ENCODE measurements at places on chromosomes 7 and 10.

- DNase-seq = no peak
Observed at GRCh38 chr7:12725575-12726316, 38.3 kb downstream of the ARL4A start.

- no peak for DNase-seq
Observed at GRCh38 chr10:103490986-103491314, 2.6 kb upstream of the NEURL1 start.

- DNase-seq = no peak
Observed at GRCh38 chr10:112815269-112816032, 134.6 kb upstream of the TCF7L2 start.

GRCh38 chr10:98326621-98327027 lies 58.6 kb upstream of the LOXL4 start:
- no peak for DNase-seq

DNA sequence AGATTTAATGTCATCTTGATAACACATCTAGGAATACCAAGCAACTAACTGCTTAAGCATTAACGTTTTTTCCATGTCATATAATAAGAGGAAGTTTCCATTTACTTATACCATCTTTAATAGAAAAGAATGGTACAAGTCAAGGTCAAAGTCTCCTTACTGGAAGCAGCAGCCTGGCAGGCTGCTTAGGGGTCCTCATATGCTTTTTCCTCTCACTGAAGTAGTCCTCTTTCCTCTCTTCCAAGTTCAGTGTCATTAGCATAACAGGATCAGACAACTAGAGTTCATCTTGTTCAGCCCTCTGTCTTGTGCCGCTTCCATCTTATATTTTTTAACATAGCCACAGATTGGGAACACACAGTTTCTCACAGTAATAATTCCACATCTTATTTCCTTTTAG lies 405.7 kb downstream of the GFRA1 start:
- DNase-seq = no peak

- DNase-seq = no peak
Observed at GRCh38 chr7:151675196-151675920, 155.7 kb upstream of the RHEB start.

GRCh38 chr10:1841759-1842158 lies 104.4 kb upstream of the ADARB2 start:
- no peak for DNase-seq

GRCh38 chr10:60565492-60565891 lies 175.8 kb upstream of the ANK3 start:
- no peak for DNase-seq

GRCh38 chr10:51706225-51706624 lies 6.8 kb upstream of the CSTF2T start:
- DNase-seq = no peak

GRCh38 chr10:60828489-60828852 lies 50.2 kb downstream of the CDK1 start:
- no peak for DNase-seq

DNA sequence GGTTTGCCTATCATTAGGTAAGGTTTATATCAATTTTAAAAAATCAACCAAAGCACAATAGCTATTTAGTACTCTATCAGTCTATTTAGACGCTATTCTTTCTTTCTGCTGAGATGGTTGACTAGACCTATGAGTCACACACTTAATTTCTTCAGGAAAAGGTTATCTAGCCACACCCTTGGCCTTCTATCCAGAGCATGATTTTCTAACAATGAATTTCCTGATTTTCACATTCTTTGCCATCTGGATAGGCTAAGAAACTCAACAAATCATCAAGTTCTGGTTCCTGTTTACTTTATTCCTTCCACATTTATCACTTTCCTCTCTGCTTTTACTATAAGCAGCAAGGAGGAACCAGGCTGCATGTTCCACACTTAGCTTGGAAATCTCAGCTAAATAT lies 8.1 kb downstream of the PRPS1L1 start:
- DNase-seq = no peak

- no peak for DNase-seq
Observed at GRCh38 chr7:28124413-28124812, 56.2 kb downstream of the JAZF1 start.

DNA sequence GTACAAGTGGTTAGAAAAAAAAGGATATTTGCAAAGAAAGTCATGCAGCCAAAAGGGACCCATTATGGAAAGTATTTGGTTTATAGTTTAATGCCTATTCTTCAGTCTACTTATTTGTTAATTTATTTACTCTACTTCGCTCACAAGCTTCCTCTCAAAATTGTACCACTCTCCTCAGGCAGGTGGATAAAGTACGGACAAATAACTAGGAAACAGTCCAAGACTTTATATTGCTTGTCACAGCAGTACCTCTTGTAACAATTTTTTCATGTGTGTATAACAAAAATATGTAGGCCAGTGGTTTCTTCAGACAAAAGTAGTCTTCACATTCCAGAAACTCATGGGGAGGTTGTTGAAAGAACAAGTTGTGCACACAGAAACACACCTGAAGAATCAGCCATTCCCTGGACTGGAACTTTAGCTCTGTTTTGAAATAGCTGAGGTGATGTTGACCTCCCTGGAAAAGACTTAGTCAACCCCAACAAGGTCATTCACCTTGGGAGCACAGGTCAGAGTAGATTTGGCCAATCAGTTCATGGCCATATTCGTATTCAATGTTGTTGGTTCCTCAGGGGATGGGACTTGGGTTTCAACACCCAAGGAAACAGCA lies 73.4 kb downstream of the TES start:
- DNase-seq = no peak

GRCh38 chr10:110709444-110709828 lies 65.3 kb downstream of the RBM20 start:
- DNase-seq = no peak

DNA sequence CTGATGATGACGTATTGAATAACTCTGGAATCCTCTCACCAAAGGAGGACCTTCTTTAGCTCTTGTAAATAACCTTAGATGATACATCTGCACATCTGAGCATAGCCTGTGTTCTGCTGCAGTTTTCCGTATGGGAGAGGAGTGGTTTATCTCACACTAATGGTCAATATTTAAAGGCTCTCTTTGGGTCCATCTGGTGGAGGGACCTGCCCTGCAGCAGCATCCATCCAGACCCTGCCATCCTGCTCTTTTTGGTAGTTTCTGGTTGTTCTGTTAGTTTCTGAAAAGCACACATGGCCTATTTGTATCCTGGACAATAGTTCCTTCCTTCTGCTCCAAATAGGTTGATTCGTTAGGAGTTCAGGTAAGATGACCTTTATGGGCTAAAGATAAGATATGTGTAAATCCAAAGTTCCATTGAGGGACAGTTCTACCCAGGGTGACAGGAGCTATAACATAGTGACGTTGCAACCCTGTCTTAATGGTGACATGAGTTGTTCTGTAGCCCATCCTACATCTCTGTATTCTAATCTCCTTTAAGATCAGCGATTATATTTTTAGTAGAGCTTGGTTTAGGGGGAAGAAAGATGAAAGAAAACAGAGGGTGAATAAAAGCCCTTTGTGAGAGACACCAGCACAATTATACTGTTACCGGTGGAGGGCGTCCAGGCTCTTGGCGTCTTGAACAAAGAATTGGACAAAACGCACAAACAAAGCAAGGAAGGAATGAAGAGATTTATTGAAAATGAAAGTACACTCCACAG lies 60.0 kb upstream of the KLF14 start:
- no peak for DNase-seq

GRCh38 chr10:17237915-17238444 lies 9.9 kb downstream of the VIM start:
- DNase-seq = no peak

- DNase-seq = no peak
Observed at GRCh38 chr7:127671341-127671740, 19.3 kb downstream of the SND1 start.

DNA sequence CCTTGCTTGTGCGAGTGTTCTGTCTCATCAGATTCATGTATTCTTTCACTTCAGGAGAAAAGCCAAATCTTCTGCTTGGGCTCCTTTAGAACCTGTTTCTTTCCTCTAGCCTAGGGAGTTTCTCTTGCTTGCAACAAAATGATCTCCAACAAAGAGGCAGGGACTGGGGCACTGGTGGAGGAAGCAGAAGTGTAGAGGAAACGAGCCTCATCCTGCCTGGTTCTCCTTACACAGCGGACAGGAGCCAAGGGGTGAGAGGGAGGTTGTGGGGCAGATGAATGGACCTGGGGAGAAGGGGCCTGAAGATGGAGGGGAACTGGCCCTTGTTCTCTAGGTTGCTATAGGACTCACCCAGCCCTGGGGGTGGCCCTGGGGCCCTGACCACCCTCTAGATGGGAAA lies 141.1 kb downstream of the PKD1L1 start:
- DNase-seq = no peak

DNA sequence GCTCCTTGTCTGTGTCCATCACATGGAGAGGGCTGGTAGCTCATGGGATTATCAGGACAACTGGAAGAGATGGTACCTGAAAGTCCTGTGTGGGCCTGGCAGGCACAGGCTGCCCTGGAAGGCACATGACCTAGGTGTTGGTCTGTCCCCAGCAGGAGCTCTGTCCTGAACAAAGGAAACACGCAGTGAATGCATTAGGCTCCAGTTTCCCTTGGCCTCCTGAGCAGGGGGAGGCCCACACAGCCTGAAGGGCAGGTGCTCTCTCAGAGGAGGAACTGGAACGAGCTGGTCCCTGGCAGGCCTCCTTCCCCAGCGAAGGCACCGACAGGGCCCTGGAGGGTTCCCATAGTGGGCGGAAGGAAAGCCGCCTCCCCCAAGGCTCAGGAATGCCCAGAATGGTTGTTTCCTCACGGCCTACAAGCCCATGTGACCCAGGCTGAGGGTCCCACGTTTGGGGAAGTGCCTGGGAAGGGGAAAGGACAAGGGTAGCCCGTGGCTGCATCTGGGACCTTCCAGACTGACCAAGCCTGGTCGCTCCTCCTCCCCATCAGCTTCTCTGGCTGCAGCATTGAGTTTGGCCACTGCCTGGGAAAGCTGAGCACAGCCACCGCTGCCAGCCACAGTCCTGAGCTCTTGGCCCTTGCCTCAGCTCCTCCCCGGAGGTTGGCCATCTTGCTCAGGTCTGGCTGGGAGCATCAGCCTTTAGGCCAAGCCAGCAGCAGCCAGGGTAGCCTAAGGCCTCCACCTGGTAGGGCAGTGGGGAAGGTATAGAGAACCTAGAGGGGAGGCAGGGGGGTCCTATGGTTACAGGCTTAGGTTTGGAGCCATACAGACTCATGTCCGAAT lies 21.8 kb downstream of the CXCL12 start:
- no peak for DNase-seq

DNA sequence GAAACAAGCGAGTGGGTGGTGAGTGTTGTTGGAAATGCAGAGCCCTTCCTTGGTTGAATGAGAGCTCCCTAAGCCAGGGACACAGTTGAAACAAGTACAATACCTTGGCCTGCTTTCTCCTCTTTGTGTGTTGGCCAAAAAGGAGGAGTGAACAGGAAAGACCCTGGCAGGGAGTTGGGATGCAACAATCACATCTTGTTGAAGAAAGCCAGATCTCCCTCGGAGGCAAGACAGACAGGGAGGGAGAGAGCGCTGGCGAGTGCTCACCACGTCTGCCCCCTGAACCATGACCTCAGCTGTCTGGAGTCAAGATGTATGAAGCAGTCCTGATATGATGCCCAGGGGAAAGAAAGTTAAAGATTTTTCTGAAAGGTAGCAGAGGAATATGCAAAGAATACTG lies 66.8 kb downstream of the ADAM12 start:
- DNase-seq = no peak

- no peak for DNase-seq
Observed at GRCh38 chr7:105021352-105021751, 7.3 kb downstream of the KMT2E start.

DNA sequence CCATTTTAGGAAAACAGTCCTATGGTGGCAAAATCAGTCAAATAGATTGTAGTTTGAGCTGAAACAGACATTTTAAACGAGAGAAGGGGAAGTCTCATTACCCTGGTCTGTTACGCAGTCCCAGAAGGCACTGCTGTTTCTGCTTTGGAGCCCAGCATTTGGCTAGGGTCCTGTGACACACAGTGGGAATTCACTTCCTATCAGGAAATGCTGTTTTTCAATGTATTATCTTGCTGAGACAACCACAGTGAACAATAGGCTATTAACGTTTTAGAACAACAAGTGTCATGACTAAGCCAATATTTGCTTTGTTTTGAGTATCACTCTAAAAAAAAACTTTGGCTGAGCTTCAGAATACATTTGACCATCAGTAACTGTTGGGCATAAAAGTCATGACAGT lies 74.1 kb downstream of the ADD3 start:
- DNase-seq = no peak

DNA sequence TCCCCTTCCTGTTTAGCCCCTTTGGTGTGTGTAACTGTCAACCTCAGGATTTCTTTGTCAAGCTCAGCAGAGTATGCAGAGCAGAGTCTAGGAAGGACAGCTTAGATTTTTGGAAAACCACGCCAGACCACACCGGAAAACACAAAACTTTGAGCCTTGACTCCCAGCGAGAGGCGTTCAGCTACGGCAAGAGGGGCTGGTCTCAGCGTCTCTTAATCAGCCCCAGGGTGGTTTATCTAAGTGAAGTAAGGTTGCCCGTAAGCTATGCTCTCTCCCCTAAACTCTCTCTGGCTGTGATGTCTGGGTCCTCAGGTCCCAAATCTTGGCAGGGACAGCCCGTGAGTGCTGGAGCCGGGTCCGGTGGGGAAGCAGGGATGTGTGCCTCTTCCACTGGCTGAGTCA lies 230.9 kb downstream of the KLF6 start:
- DNase-seq = no peak

DNA sequence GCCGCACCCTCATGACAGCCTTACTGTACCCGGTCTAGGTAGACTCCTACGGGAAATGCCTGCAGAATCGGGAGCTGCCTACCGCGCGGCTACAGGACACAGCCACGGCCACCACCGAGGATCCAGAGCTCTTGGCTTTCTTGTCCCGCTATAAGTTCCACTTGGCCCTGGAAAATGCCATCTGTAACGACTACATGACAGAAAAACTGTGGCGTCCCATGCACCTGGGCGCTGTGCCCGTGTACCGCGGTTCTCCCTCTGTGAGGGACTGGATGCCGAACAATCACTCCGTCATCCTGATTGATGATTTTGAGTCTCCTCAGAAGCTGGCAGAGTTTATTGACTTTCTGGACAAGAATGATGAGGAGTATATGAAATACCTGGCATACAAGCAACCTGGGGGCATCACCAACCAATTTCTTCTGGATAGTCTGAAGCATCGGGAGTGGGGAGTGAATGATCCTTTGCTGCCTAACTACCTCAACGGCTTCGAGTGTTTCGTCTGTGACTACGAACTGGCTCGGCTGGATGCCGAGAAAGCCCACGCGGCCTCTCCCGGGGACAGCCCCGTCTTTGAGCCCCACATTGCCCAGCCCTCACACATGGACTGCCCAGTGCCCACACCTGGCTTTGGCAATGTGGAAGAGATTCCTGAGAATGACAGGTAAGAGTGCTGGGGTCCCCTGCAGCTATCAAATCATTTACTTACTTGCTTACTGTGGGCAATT lies 8.5 kb upstream of the CHCHD1 start:
- DNase-seq = no peak

- DNase-seq = no peak
Observed at GRCh38 chr7:25122373-25122772, 2.7 kb downstream of the CYCS start.

- no peak for DNase-seq
Observed at GRCh38 chr10:114867365-114867764, 45.8 kb downstream of the FHIP2A start.
